Thoracic aorta (tissue), 2 donors: ENCODE measurements at places on chromosomes 16 and 17.

DNA sequence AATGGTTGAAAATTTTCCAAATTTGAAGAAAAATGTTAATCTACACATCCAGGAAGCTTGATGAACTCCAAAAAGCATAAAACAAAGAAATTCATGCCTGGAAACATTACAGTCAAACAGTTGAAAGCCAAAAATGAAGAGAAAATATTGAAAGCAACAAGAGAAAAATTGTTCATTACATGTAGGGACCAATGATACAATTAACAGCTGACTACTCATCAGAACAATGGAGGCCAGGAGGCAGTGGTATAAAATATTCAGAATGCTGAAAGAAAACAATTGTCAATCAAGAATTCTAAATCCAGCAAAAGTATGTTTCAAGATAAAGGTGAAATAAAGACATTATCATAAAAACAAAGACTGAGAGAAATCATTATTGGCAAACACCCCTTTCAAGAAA, 21.6 kb downstream of the RCVRN start:
- H3K36me3 ChIP-seq, result no peaks in the 10 kb centered on the region
- H3K27me3 ChIP-seq, result no peaks in the 10 kb centered on the region
- no peaks in the 10 kb centered on the region for H3K4me1 ChIP-seq

DNA sequence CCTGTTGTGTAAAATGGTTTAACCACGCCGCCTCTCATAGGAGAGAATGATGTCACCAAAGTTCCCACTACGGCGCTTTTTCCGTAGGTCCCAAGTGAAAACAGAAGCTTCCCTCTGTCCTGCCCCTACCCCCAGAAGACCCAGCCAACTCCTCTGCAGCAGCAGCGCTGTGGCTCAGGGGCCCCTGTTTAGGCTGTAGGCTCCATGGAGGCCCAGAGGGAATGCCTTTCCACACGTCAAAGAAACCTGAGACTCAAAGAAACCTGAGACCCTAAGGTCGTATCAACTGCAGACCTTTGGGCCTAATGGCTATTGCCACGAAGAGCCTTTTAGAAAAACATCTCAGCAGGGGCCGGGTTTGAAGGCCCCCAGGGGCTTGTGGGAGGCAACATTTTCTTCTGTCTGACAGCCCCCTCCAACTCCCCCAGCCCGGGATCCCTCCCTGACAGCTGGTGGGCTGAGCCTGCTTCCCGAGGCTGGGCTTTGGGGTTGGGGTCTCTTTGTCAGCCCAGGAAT, 43.1 kb upstream of the MEAK7 start:
- no peak overlapping the region for H3K4me3 ChIP-seq
- no peak for DNase-seq
- H3K27me3 ChIP-seq, result no peaks in the 10 kb centered on the region
- no peaks in the 10 kb centered on the region for H3K36me3 ChIP-seq

- H3K36me3 ChIP-seq, result peaks cover 25% of the 10 kb centered on the region
- peaks cover 10% of the 10 kb centered on the region for H3K4me1 ChIP-seq
- DNase-seq, result no peak
- H3K4me3 ChIP-seq, result no peak overlapping the region
- no peak overlapping the region for H3K27ac ChIP-seq
Observed at GRCh38 chr17:75661531-75661930, 5.4 kb downstream of the RECQL5 start.

GRCh38 chr17:20896153-20896649, 146.6 kb downstream of the USP22 start:
- H3K27ac ChIP-seq, result no peak overlapping the region
- H3K36me3 ChIP-seq, result no peaks in the 10 kb centered on the region
- no peak for DNase-seq

DNA sequence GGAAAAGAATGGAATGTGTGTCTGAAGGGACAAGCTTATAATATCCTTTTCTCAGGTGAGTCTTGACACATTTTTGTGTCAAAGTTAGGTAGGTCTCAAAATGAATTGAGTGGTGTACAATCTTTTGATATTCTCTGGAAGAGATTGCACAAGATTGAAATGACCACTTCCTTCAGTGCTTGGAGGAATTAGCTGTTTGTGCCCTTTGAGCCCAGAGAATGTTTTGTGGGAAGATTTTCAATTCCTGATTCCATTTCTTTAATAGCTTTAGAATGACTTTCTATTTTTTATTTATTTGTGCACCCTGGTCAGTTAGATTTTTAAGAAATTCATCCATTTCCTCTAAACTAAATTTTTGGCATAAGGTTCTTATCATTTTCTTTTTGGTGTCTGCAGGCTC, 1.6 kb upstream of the CCL13 start:
- DNase-seq, result no peak
- peaks cover 12% of the 10 kb centered on the region for H3K4me1 ChIP-seq
- H3K27ac ChIP-seq, result no peak overlapping the region

- H3K27me3 ChIP-seq, result no peaks in the 10 kb centered on the region
- H3K4me3 ChIP-seq, result peak overlapping the region; percentile 98
- H3K4me1 ChIP-seq, result peaks cover 17% of the 10 kb centered on the region
Observed at GRCh38 chr17:81976332-81977210, 858 bp upstream of the ASPSCR1 start.

DNA sequence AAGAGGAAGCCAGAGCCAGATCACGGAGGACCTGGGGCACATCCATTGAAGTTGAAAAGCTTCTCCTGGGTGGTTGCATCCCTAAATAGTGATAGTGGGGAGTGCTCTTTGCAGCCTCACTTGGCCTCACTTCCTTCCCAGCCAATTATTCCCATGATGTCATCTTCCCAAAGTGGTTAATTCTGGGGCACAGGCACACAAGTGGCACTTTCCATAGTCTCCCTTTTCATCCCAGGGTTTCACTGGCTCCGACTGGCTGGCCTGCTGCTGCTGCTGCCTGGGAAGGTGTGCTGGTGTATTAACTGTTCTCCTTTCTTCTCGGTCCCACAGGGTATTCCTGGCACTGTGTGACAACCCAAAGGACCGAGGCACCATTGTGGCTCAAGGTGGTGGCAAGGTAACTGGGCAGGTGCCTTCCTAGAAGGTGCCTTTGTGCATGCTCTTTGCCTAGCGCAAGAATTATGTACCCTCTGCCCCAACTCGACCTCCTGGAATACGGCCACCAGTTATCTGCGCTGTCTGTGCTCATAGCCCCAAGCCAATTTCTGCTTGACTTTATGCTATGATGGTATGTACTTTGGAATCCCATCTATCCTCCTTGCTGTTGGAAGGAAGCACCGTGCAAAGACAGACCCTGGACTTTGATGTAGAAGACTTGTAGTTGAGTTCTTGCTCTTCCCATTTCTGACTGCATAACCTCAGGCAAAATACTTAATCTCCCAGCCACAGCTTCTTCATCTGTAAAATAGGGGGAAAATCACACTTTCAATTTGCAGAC, 18.4 kb downstream of the SLC35G3 start:
- DNase-seq, result no peak
- no peak overlapping the region for H3K4me3 ChIP-seq
- H3K27me3 ChIP-seq, result no peaks in the 10 kb centered on the region
- no peaks in the 10 kb centered on the region for H3K4me1 ChIP-seq
- no peak overlapping the region for H3K27ac ChIP-seq

GRCh38 chr17:78568494-78569115, 8.6 kb downstream of the DNAH17 start:
- H3K4me3 ChIP-seq, result no peak overlapping the region
- H3K27me3 ChIP-seq, result no peaks in the 10 kb centered on the region
- H3K4me1 ChIP-seq, result no peaks in the 10 kb centered on the region
- DNase-seq, result no peak

GRCh38 chr16:3131755-3132377, 3.0 kb upstream of the ZNF213 start:
- H3K4me3 ChIP-seq, result no peak overlapping the region
- H3K4me1 ChIP-seq, result peaks cover 8% of the 10 kb centered on the region
- H3K36me3 ChIP-seq, result no peaks in the 10 kb centered on the region
- no peaks in the 10 kb centered on the region for H3K27me3 ChIP-seq
- DNase-seq, result no peak
- H3K27ac ChIP-seq, result no peak overlapping the region
